ENCODE measurements at places on chromosomes 11 and 22.

DNA sequence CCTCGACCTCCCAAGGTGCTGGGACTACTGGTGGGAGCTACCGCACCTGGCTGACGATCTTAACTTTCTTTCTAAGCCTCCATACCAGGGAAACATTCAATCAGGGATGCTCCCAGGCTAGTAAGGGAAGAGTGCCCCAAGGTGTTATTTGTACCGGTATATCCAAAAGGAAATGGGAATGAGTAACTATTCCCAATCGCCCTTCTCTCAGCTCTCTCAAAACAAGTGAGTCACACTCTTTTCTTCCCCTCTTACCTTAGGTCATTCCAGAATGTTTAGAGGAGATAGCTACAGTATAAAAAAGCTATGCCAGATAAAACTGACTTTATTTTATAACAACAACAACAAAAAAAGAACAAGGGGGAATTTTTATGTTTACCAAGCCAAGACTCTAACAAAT, 13.7 kb downstream of the DCDC1 start:
- no peak for DNase-seq

DNA sequence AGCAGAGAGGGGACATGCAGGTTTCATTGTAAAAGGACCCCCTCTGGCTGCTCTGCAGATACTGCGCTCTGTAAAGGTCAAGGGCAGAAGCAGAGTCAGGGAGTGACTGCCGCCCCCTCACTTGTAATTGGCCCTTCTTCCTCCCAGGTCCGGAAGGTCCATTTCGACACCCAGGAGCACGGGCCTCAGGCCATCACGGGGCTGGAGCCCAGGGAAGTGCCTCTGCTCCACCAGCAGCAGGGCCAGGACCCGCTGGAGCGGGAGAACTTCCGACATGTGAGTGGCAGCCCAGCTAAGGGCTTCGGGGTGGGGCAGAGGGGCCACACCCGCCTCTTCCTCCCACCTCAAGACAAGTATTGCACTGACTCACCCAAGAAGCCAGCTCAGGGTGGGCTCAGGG, 24.0 kb upstream of the LRRC10B start:
- DNase-seq, result no peak

DNA sequence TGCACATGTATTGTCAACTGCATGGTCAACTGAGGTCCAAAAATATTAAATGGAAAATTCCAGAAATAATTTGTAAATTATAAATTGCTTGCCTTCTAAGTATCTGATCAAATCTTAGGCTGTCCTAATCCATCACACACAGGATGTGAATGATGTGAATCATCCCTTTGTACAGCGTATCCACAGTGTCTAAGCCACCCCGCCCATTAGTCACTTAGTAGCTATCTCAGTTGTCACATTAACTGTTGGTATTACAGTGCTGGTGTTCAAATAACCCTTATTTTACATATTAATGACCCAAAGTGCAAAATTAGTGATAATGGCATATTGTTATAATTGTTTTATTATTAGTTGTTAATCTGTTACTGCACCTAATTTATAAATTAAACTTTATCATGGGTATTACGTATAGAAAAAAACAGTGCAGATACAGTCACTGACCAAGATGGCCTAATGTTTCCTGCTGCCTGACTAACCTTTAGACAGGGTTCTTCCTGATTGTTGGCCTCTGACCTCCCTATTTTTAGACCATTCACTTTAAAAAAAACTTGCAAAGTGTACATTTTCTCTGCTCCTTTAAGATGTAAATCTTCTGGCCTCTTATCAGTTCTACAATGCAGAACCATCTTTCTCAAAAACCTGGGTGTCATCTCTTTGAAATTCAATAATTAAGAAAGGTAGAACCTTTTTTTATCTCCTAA, 2.9 kb upstream of the SVIP start:
- no peak for DNase-seq

DNA sequence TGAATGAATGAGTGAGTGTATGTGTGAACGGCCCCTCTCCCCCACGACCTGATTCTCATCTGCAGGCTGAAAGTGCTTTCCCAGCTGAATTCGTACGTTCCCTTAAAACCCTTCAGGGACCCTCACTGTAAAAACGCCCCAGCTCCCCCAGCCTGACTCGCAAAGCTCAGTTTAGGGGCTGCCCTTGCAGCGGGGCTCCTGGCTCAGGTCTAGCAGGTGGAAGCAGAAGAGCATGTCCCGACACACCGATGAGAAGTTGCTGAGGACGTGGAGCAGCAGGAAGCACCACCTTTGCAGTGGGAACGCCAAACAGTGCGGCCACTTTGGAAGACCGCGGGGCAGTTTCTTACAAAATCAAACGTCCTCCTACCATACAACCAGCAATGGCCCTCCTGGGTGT, 3.6 kb upstream of the MRPL23 start:
- DNase-seq, result no peak

DNA sequence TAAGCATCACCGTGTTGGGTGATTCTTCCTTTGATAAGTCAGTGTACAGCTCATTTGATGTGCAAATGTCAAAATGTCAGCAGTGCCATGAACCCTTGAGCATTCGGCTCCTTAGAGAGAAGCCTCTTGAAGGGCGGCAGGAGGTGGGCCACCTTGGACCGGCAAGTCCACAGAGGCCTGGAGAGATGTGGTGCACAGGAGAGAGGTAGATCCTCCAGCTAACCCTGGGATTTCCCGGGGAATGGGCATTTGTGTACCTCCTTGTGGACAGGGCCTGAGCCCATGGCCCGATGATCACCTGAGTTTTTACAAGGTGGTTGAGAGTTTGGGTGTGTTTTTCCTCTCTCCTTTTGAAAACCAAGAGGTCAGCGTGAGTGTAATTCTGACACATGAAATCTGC, 133.2 kb upstream of the RCN1 start:
- DNase-seq, result no peak

- DNase-seq, result no peak
These were observed 189.5 kb downstream of the PGR start for GRCh38 chr11:100940111-100940510.

DNA sequence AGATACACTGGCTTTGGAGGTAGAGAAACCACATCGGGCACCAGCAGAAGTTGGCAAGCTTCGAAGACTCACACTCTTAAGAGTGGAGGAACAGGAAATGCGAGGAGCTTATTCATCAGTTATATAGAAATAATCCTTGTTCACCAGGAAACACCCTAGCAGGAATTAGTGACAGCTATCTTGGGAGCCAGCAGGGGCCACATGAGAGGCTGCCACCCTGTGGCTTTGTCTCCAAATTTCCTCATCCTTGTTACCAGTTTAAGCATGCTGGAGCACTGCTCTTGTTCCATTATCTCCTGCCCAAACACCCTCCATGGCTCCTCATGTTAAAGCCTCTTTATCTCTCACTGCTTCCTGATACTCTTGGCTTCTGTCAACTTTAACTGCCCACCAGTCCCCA, 131.0 kb downstream of the PLEKHA7 start:
- no peak for DNase-seq

DNA sequence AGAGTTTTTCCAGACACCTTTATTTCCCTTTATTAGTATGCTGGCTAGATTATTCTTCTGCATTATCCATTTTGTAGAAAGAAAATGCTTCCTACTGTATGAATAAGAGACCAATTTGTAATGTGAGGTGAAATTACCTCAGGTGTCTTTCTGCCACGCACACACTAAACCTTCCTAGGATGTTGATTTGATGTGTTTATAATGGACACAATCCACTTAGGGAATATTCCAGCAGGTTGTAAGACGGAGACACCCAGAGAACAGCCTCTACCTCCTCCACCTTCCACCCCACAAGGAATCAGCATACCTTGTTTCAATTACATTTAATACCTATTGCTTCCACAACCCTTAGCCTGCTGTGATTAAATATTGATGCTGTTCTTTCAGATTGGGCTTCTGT, 379.1 kb upstream of the KIRREL3 start:
- DNase-seq, result no peak

DNA sequence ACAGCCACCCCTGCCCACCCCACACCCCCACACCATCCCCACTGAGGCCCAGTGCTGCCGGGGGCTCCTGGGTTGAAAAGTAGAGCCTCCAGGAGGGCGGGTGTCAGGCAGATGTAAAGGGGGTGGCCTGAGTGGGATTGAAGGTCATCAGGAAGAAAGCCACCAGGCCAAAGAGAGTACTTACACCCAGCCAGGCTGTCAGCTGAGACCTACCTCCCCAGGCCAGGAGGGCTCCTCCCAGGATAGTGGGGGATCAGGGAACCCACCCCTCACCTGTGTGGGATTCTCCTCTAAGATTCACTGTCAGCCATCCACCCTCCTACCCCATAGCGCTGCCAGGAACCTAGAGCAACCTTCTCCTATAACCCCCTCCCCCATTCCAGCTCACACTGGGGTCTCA, 17.2 kb upstream of the FCHSD2 start:
- DNase-seq, result no peak

GRCh38 chr11:2319791-2320472, 18.1 kb downstream of the TSPAN32 start:
- DNase-seq, result no peak

DNA sequence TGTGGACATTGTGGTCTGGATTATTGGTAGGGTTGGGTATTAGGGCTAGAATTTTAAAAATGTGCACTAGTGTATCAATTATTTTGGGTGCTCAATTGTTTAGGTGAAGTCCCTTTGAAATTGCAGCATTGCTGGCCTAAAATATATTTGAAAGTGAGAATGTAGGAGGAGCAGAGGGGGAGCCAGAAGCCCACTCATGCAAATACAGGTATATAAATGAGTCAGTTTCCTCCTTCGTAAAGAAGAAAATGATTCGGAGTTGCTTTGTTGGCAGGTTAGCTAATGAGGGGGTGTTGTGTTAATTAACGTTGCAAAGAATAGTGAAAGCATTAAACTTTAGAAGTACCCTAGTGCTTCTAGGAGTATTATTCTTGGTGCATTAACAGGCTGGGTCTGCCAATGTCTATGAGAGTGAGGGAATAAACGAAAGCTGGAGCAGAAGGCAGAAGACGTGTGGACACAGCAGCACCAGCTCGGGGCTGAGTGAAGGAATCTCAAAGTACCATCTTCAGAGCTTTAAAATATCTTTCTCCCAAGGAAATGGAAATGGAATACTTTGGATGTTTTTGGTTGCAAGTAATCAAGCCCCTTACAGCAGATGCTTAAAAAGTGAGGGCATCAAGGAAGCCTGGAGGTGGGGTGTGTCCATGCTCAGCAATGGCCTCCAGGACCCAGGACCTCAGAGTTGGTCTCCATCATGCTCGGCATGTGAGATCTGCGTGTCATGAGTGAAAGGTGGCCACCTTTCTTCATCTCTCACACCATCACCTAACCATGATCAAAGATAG, 522.9 kb downstream of the NTM start:
- DNase-seq, result no peak

DNA sequence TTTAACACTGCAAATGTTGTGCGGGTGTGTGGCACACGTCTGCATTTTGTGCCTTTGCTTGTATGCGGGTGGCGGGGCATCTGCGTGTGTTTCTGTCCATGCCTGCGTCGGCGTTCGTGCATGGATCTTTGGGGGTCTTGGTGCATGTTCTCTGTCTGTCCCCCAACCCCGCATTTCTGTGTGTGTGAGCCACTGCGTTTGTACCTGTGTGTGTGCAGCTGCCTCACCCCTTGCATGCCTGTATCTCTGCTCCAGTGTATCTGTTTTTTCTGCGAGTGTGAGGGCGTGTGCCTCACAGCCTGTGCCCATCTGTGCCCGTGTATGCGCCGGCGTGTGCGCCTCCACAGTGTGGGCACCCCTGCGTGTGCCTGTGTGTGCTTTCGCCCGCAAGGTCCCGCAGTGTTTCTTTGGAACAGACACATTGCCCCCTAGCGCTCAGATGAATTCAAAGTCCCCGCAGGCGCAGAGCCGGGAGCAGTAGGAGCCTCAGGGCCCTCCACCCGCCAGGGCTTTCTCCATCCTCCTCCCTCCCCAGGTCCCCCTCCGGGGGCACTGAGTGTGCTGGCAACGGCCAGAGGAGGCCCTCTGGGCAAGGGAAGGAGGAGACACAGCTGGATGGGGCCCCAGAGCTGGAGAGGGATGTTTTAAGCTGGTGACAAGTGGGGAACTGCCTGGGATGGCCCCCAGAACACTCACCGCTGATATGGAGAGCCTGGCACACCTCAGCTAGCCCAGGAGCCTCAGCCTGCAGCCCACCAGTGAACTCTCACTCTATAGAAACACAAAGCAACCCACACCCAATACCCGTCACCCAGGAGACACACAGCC, 3.1 kb upstream of the MN1 start:
- DNase-seq, result no peak

DNA sequence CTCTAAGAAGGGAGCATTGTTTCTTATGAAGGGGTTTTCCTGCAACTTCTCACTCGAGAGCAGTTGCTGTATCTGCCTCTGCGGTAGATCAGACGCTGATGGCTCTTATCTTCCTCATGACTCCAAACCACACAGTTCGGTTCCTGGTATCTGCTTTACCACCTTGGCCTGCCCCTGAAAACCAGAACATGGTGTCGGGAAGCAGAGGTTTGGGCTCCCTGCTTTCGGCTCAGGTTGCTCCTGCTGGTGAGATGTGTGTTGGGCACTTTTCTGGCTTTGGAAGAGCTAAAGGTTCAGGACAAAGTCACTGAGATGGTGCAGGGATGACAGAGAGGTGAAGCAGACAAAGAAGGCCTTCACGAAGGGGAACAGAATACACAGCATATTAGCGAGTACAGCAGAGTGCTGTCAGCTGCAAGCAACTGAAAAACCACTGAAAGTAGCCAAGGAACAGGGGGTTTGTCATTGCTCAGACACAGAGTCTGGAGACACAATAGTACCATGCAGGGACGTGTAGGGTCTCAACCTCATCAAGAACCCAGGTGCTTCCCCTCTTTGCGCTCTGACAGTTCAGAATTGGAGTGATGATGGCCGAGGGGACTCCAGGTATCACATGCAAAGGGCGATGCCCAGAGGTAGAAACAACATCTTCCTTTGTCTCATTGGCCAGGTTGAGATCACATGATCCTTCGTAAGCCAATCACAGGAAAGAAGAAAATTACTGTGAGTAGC, 11.9 kb upstream of the CSF2RB start:
- DNase-seq, result no peak

DNA sequence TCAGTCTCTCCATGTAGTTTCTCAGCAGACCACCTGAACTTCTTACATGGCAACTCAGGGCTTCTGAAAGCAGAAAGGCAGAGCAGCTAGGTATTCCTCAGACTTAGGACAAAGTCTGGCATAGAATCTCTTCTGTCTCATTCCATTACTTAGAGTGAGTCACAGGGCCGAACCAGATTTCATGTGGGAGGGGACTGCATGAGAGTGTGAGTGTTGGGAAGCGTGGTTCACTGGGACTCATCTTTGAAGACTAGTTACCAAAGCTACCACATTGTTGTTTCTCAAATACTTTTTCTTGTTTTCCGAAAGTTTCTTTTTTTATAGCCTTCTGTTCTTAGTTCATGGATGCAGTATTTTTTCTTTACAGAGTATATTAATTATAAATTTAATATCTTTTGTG, 36.1 kb upstream of the SCN3B start:
- DNase-seq, result no peak

All from cortex of kidney (tissue), 1 donor.